Stimulated activated CD4-positive, alpha-beta T cell treated with anti-CD3 and anti-CD28 coated beads, TNF-alpha, amount 100 ng/mL, for 24 hours (primary cell): ENCODE measurements at places on chromosomes 4 and X.
A peak's percentile ranks its signal among the peaks of the same experiment; 100 is the strongest.

- DNase-seq, result no peak
These were observed 826.2 kb upstream of the TENM3 start for GRCh38 chr4:181416966-181417365.

DNA sequence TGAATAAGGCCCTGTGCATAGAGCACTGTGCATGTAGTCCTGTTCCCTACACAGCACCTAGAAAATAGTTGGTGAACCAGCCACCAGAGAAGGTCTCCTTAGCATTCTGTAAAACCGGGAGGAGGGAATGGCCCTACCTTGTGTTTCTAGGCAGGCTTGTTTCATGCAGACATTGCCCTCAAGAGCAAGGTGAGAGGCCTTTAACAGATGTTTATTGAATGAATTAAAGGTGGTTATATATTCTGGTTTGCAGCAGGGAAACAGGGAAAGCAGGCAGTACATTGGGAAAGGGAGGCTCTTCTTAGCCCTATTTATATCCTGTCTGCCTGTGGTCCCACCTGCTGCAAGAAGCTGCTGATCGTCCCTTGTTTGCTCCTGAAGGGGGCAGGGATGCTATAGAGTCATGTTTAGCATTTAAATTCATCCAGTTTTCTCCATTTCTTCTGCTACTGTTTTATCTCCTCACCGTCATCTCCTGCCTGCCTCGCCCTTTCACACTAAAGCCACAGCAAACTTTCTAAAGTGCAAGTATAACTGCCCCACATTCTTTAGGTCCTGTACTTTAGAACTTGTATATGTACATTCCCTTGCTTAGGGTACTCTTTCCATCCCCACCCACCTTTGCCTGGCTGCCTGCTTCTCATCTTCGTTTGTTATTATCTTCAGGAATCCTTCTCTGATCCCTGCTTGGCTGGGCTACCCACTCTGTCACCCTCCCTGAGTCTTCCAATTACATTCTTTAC is 60.3 kb downstream of the EGF start:
- DNase-seq, result no peak

- no peak for DNase-seq
These were observed 52.8 kb upstream of the ANKRD17 start for GRCh38 chr4:73311428-73311827.

GRCh38 chr4:184320631-184321030 is 103.0 kb upstream of the ENPP6 start:
- DNase-seq, result no peak

GRCh38 chr4:150280081-150280895 is 202.0 kb downstream of the DCLK2 start:
- DNase-seq, result no peak

DNA sequence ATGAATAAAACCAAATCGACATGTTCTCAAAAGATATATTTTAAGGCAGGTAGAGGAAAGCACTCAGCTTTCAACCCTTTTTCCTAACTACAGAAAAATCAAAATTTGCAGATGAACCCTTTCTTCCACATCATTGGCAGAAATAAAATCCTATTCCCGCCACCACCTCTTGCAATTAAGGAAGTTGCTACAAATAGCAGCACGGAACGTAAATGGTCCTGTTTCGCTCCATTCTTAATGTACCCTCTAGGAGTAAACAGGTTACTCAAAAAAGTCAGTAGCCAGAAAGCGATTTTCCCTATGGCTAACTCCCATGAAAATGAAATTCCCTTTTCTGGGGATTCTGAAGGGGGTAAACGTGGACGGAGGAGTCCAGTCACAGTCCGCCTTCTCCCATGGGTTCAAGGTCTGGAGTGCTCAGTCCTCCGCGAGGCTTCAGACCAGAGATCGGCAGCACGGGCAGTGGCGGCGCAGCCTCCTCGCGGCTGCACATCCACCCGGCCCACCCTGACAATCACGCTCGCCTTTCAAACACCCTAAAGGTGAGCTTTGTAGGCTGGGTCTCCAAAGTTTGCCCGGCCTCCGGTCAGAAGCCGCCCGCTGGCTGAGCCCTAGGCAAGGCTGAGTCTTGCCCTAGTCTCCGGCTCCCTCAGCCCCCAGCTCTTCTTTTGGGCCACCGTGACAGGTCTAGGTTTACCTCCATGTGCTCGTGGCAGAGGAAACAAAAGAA is 1.8 kb downstream of the ATP11C start:
- DNase-seq, result no peak

GRCh38 chr4:7092026-7092425 is 24.2 kb upstream of the GRPEL1 start:
- no peak for DNase-seq

- DNase-seq, result no peak
These were observed 22.7 kb upstream of the ASB5 start for GRCh38 chr4:176291748-176292147.

- no peak for DNase-seq
These were observed 42.3 kb upstream of the ACSL4 start for GRCh38 chrX:109775386-109775785.

GRCh38 chr4:83866834-83867621 is 331.1 kb downstream of the GPAT3 start:
- no peak for DNase-seq

GRCh38 chr4:145681518-145681917 is 1.6 kb downstream of the C4orf51 start:
- no peak for DNase-seq

DNA sequence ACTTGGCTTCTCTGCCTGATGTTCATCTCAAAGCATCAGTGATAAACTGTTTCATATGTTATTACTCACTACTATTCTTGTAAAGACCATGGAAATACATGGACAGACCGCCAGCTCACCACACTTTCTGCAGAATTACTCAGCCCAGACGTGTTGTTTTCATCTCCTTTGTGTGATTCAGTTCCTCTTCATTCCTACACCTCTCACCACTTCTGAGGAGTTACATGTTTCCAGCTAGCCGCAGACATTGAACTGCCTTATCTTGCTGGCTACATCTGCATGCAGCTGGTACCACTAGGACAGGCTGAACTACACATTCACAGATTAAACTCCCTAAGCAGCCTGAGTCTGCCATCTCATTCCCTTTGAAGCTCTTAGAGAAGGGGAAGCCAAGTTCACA is 443.2 kb upstream of the FGF16 start:
- peak; percentile 0 for DNase-seq

DNA sequence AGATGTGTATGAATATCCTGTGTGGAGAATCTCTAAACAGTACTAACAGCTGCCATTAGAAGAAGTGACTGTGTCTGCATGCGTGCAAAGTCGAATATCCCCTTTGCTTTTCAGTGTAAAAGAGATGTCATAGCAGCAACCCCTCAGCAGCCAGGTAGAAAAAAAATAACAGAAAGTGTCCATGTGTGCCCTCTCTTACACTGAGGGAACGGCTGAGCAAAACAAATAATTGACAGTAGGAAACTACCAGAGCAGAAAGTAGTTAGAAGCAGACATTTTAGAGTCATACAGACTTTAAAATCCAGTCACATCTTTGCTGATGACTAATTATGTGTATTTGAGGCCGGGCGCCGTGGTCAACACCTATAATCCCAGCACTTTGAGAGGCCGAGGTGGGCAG is 370.8 kb downstream of the GPM6A start:
- no peak for DNase-seq

- no peak for DNase-seq
These were observed 4.5 kb downstream of the PRR27 start for GRCh38 chr4:70158576-70158975.

DNA sequence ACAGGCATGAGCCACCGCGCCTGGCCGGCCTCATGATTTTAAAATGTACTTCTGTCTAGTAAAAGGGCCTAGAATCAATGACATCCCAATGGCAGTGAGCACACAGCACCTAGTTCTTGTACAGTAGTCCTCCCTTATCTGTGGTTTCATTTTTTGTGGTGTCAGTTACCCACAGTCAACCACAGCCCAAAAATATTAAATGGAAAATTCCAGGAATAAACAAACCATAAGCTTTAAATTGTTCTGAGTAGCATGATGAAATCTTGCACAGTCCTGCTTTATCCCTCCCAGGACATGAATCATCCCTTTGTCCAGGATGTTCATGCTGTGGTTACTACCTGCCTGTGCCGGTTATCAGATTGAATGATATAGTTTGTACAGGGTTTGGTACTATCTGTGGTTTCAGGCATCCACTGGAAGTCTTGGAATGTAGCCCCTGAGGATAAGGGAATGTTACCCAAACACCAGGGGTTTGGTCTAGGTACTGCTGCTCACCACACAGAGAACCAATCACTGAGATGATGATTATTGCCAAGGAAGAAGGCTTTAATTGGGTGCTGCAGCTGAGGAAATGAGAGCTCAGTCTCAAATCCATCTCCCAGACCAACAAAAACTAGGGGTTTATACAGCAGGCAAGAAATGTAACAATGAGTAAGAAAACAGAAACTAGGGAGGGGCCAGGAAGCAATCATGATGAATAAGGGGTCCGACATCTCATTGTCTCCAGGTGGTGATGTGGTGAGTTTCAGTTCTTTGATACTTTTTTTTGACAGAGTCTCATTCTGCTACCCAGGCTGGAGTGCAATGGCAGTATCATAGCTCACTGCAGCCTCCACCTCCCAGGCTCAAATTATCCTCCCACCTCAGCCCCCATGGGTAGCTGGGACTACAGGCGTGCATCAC is 16.2 kb upstream of the FHL1 start:
- no peak for DNase-seq

- DNase-seq, result no peak
These were observed 93.8 kb downstream of the GPC4 start for GRCh38 chrX:133321451-133321850.

- DNase-seq, result no peak
These were observed 83.9 kb upstream of the SPANXB1 start for GRCh38 chrX:140918398-140919038.

- no peak for DNase-seq
These were observed 7.7 kb downstream of the HAND2 start for GRCh38 chr4:173522160-173522950.

- no peak for DNase-seq
These were observed 25.4 kb upstream of the TNIP3 start for GRCh38 chr4:121189326-121190215.

GRCh38 chr4:135197641-135198040 is 996.1 kb upstream of the PABPC4L start:
- DNase-seq, result no peak

DNA sequence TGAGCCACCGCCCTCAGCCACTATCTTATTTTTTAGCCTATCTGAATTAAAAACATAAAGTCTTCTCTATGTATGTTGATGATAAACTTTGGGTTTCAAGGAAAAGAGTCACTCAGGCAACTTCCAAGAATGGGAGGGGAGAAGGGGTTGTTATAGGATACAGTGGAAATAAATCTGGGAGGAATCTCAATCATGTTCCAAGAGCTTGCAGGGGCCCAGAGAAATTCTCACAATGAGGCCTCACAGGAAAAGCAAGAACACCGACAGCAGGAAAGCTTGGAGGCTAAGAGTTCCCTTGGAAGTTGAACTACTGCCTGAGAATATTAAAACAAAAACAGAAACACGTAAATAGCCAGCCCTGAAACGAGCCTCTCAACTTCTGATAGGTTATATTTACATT is 384.6 kb upstream of the IGFBP7 start:
- DNase-seq, result no peak

GRCh38 chrX:149508467-149508866 is 3.4 kb upstream of the IDS start:
- no peak for DNase-seq

GRCh38 chr4:86955888-86956451 is 21.2 kb downstream of the AFF1 start:
- DNase-seq, result no peak

- DNase-seq, result no peak
These were observed 298.0 kb downstream of the DKK2 start for GRCh38 chr4:106738121-106738520.

DNA sequence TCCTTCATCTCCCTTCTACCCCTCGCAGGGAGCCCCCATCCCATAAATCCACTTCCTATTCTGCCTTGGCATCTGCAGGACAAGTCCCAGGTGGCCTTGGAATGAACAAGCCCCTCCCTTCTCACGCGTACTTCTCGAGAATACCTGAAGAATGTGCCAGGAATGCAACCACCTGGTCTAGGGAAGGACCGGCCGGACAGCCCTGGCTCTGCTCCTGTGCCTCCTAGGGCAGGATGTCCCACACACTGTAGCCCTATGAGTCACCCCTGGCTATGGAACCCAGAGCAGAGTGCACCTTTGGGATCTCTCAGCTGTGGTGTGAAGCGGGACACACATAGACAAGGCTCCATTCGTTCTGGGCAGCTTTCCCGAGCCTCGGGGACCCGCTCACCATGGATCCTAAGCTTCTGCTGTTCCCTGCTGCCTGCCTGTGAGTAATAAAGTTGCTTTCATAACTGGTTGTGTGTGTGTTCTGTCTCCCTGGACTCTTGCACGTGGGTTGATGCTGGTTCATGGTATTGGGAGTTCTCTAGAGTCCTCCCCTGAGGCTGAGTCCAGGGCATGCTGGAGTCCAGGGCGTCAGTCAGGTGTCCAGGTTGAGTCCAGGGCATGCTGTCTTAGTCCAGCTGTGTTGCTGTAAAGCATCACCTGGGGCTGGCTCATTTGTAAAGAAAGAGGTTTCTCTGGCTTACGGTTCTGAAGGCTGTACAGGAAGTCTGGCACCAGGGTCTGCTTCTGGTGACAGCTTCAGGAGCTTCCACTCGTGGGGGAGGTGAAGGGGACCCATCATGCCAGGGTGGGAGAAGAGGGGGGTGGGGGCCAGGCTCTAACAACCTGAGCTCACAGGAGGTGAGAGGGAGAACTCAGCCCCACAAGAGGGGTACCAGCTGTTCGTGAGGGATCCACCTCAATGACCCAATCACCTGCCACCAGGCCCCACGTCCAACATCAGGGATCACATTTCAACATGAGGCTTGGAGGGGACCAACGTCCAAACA is 7.4 kb upstream of the PDE6B start:
- DNase-seq, result no peak
